Kidney glomerular epithelial cell (primary cell): ENCODE measurements at places on chromosomes 1 and 21.

GRCh38 chr1:222525951-222526350 lies 22.0 kb downstream of the HHIPL2 start:
- DNase-seq: no peak

- DNase-seq: no peak
Measured at GRCh38 chr21:46097336-46098293, at the start of gene COL6A2. COL6A2 (plus strand) TSS chr21:46098112.

GRCh38 chr1:217088521-217089284 lies 365.5 kb upstream of the ESRRG start:
- DNase-seq: no peak

DNA sequence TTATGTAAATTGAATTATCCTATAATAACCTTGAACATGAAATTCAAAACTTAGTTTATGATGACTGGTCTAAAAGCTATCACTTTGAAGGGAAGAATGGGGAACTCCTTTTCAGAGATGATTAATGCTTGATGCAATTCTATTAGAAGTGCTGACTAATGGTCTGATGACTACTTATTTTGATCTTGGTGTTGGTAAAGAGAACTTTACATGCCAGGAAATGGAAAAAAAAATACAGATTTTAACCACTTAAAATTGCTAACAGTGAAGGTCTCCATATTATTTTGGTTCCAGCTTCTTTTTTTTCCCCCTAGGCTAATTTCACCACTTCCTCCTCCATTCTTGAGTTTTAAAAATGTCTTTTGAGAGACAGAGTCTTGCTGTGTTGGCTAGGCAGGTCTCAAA lies 22.9 kb downstream of the S1PR1 start:
- DNase-seq: peak; percentile 53

- DNase-seq: no peak
Measured at GRCh38 chr1:66445492-66446181, 88.3 kb upstream of the SGIP1 start.

DNA sequence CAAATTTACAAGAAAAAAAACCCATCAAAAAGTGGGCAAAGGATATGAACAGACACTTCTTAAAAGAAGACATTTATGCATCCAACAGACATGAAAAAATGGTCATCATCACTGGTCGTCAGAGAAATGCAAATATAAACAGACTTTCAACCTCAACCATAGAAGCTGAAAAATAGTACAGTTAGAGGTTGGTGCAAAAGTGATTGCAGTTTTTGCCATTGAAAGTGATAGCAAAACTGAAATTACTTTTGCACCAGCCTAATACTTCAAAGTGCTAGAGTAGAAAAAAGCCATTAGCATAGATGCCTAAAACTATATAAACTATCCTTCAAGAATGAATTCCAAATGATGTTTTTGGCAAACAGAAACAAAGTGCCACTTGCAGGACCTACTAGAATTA lies 365.8 kb upstream of the DPYD start:
- no peak for DNase-seq

- no peak for DNase-seq
Measured at GRCh38 chr1:3139451-3139852, 70.4 kb downstream of the PRDM16 start.

- DNase-seq: no peak
Measured at GRCh38 chr1:231519166-231519565, 9.3 kb upstream of the TSNAX start.

DNA sequence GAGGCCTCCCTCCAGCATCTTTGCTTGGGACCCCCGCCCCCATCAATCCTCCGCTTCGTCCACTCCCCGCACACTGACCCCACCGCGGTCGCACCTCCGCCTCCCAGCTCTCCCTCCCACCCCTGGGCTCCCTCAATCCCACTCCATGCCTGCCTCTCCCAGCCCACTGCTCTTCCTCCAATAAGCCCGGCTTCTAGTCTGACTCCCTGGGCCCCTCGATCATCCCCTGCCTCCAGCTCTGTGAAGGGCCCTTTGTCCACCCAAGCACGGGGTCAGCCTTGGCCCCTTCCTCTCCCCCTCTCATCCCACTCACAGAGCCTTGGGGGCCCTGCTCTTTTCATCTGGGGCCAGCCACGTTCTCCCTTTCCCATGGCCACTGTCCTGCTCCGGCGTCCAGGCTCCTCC lies 1.5 kb upstream of the TMEM200B start:
- DNase-seq: no peak

GRCh38 chr1:8325771-8326170 lies 7.9 kb downstream of the SLC45A1 start:
- no peak for DNase-seq

DNA sequence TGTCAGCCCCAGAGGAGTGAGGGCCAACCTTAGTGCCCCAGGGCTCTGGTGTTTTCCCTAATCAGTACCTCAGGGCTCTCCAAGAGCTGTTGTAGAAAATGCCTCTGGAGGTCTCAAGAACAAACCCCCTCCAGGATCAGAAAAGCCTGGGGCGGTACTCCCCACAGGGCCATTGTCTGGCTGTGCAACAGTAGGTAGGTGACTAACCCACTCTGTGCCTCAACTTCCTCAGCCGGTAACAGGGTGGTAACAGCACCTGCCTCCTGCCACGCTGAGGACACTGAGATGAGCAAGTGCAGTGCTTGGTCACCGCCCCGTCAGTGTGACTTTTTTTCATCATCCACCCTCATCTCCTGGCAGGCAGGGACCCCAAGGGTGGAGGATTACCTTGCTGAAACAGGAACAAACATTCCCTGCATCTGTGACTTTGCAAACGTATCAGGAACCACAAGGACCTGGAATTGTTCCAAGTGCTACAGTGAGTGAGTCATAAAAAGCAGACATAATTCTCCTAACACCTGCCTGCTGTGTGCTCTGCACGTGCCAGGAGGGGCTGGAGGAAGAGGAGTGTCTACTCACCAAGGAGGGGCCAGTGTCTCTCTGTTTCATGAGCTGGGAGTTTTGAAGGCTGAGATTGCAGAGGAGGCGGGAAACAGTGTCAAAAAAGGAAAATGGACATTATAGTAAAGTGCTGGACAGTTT lies 440.8 kb downstream of the NPHP4 start:
- no peak for DNase-seq

DNA sequence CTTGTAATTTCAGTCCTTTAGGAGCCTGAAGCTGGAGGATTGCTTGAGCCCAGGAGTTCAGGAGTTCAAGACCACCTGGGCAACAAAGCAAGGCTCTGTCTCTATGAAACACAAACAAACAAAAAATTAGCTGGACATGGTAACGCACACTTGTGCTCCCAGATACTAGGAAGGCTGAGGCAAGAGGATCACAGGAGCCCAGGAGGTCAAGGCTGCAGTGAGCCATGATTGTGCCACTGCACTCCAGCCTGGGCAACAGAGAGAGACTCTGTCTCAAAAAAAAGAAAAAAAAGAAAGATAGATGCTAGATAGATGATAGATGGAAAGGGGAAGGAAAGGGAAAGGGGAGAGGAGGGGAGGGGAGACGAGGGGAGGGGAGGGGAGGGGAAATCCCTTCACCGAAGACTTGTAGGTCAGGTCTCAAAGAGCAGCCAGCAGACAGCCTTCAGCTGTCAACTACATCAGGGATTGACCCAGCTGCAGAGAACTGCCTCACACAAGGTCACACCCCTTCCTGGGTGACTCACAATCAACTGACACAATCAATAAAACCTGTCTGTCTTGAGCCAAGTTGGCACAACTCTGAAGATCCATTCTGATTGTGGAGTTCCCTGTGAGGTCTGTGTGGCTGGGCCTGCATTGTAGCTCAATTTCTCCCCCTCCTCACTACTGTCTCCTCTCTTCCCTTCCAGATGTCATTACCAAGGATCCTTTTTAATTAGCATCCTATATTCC lies 200.6 kb downstream of the RGS7 start:
- DNase-seq: peak; percentile 20

DNA sequence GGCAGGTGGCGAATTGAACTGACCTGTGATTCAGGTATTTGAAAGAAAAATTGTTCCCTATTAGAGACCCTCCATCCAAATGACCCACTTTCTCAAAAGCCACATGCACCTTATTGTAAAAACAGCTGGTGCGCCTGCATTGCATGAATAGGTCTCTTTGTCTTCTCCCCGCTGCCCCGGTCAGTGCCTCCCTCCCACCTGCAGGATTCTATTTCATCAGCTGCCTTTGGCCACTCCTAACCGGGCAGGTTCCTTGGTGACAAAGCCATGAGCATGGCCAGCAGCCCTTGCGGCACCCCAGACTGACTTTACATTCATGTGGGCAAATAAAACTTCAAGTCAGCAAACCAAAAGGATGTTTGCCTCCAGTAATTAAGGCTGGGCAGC lies 6.4 kb downstream of the TMPRSS3 start:
- DNase-seq: no peak

DNA sequence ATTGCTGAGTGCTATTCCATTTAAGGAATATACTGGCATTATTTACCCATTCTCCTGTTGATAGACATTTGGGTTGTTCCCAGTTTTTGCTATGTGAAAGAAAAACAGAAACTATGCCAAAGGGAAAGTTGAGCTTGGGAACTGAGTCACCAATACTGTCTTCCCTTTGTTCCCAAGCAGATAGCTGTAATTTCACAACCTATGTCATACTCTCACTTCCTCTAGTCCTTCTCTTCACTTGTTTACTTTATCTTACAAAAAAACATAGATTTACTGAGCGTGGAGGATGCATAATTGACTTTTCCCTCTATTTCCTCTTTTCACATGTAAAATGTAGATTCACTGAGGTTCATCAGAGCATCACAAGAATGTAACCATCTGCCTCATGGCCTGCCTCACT lies 32.4 kb upstream of the PGBD5 start:
- DNase-seq: peak; percentile 21

DNA sequence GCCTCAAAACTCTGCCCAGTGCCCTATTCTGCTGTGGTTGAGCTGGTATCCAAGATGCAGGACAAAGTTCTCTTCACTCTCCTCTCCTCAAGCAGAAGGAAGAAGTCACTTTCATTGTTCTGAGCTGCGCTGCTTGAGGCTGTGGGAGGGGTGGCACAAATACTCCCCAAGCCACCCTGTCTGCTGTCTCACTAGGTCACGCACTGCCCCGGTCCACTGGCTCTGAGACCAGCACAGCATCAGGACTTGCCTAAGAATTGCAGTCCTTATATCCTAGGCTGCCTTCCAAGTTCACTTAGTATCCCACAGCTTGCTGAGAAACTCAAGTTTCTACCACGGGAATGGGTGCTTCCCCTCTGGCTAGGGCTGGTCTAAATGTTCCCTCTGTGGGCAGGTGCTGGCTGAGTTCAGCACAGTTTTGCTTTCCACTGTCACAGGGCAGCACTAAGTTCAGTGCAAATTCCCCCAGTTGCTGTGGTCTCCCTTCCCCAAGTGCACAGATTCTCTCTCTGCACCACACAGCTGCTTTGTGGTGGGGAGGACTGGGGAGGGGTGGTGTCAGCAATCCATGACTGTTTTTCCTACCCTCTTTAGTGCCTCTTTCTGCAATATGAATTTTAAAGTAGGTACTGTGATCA lies 32.4 kb downstream of the SLC9C2 start:
- DNase-seq: no peak
